ENCODE measurements at places on chromosomes 4 and X.

- no peak for DNase-seq
These were observed 746 bp downstream of the REST start for GRCh38 chr4:56908206-56909085.

DNA sequence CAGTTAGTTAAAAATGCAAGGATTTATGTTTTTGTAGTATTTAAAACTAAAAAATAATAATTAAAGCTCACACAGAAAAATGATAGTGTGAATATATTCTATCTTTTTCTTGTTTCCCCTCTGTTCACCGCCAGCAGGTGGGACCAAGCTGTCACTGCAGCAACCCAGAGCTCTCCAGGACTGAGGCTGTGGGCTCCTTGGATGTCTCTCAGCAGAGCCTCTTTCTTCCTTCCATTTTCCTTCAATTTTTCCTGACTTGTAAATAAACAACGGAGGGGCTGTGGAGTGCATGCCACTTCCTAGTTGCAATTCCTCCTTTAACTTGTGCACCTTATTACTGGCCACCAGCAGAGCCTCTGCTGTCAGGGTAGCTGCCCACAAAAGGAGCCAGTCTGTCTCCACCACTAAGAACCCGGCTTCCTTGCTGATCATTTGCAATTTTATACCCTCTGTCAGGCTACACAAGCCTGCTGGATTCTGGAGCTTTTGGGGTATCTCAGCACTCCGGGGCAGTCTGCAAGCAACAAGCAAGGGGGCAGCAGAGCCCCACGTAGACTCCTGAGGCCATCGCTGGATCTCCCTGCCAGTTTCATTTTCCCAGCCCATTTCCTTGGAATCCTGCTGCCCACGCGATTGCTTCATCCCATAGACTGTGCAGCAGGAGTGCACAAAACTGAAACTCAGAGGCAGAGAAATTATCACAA lies 1467.4 kb downstream of the C4orf33 start:
- peak; percentile 46 for DNase-seq

- no peak for DNase-seq
These were observed 49.6 kb upstream of the ATXN3L start for GRCh38 chrX:13369256-13370030.

- no peak for DNase-seq
These were observed 308.3 kb downstream of the BMPR1B start for GRCh38 chr4:95066050-95066449.

DNA sequence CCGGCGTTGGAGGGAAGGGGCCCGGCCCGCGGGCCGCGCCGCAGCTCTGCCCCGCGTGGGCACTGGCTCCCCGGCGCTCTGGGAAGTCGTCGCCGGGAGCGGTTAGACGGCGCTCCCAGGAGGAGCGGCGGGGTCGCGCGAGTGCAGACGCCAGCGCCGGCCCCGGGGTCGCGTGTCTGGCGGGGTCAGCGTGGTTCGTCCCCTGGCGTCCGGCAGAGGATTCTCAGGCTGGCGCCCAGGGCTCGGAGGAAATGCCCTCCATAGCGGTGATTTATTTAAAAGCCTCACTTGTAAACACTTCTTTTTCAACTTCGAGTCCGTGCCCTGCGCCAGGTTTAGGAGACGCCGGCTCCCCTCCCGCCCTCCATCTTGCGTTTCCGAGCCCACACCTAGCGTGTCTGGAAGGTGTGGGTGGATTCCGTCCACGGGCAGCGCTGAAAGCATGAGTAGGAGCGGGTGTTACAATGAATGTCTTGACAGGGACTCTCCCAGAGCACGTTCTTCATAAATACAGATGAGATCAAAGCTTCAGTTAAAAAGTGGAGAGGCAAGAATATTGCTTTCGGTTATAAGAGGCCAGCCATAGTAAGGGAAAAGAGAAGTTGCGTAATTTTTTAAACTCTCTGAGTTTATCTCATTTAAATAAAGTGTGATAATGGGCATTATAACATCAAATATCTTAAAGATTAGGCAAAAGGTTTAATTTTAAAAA lies 692 bp downstream of the FAM241A start:
- no peak for DNase-seq

- DNase-seq: no peak
These were observed 2.9 kb downstream of the CCSER1 start for GRCh38 chr4:90130076-90130475.

- DNase-seq: no peak
These were observed 41.6 kb upstream of the ACSL4 start for GRCh38 chrX:109774706-109775105.

DNA sequence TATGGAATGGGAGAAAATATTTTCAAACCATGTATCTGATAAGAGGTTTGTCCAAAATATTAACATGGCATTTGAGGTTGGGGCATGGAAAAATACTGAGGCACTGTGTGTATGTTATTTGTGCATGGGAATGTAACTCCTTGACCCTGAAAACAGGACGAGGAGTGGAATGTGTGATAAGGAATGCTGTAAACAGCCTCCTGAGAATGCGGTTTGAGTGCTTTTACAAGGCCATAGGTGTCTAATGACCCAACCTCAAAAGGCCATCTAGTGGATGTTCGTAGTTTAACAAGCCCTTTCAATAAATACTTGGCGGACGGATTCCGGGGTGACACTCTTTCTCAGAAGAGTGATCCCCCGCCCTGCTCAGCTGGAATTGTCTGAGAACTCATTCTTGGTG lies 162.9 kb upstream of the USP9X start:
- DNase-seq: no peak

DNA sequence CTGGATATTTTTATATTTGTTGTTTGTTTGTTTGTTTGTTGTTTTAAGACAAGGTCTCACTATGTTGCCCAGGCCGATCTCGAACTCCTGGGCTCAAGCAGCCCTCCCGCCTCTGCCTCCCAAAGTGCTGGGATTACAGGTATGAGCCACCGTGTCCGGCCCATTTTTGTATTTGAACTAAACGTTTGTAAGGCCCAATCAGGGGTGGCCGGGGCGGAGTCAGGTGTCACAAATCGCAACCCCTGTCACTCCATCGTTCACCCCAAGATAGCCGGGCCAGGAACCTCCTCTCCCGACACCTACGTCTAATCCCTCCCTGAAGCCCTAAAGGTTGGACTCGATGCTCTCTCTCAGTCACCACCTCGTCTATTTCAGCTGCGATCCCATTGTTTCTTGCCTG lies 722 bp upstream of the EFHC2 start:
- no peak for DNase-seq

Data from NCI-H2029 (cell line).